ENCODE measurements at places on chromosomes 4 and X.

GRCh38 chr4:8162625-8163024, 4.0 kb upstream of the ABLIM2 start:
- DNase-seq = no peak

DNA sequence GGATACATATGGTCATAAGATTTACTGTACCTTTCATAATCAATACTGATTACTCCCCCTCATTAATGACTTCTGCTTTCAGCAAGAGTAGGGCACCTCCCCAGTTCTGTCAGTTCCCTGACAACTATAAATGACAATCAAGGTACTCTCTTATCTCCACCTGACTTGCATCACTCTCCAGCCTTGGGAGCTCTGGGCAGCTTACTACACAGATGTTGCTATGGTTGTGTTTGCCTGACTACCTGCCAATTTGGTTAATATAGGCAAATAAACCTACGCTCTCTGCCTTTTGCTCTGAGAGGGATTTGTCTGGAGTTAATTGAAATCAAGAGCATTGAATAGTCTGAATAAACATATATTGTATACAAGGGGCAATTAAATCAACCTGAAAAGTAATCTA, 22.8 kb upstream of the MAP7D3 start:
- DNase-seq = no peak

GRCh38 chr4:91600301-91600700, 703.5 kb upstream of the GRID2 start:
- no peak for DNase-seq

DNA sequence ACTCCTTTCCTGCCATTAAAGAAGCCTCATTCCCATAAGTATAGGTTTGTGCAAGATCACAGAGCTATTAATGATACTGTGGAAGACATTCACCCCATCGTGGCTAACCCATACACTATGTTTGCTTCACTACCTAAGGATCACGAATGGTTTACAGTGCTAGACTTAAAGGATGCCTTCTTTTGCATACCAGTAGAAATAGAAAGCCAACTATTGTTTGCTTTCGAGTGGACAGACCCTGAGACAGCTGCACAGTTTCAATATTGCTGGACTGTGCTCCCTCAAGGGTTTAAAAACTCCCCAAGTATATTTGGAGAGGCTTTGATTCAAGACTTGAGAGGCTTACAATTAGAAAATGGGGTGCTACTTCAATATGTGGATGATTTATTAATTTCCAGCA, 16.0 kb upstream of the PAPSS1 start:
- no peak for DNase-seq

GRCh38 chrX:56066016-56066415, 166.1 kb upstream of the KLF8 start:
- DNase-seq = no peak

- DNase-seq = no peak
Observed at GRCh38 chr4:78484574-78484973, 67.0 kb upstream of the ANXA3 start.

GRCh38 chrX:129934461-129934860, 28.5 kb downstream of the UTP14A start:
- no peak for DNase-seq

DNA sequence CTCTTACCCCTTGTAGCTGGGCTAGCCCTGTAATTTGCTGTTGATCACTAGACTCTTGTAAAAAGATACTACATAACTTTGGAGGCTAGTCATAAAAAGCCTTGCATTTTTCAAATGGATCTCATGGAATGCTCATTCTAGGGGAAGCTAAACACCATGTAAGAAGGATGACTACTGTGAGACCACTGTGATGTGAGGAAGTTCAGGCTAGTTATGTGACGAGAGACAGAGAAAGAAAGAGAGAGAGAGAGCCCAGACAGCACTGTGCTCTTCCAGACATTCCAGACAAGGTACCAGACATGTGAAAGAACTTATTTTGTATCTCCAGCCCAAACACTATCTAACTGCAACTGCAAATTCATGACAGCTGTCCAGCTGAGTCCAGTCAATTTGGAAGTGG, 404.6 kb upstream of the PITX2 start:
- no peak for DNase-seq

DNA sequence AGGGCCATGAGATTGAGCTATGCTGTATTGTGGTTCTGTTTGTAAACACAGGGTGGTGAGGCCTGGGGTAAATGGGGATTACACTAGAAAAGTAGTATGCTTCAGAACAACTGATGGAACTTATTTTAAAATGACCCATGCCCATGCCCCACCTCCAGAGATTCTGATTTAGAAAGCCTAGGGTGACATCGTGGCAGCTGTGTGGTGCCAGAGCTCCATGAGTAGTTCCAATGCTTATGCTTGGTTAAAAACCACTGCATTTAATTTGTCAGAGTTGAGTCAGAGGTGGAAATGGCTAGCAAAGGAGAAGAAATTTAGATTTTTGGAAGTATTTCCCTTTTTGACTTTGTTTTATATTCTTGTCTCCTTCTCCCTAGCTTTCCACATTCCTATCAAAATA, 63.4 kb upstream of the PDE5A start:
- DNase-seq = no peak

All from GM19239 (cell line).